Neural progenitor cell (in vitro differentiated cells): ENCODE measurements at places on chromosomes 1 and 21.
A peak's percentile ranks its signal among the peaks of the same experiment; 100 is the strongest.

- peaks cover 77% of the 10 kb centered on the region for H3K27me3 ChIP-seq
- H3K36me3 ChIP-seq = no peaks in the 10 kb centered on the region
- peak overlapping the region; percentile 69 for H3K4me3 ChIP-seq
- no peak overlapping the region for H3K27ac ChIP-seq
Measured at GRCh38 chr1:202644219-202645096, 65.8 kb downstream of the SYT2 start.

- no peak overlapping the region for H3K27ac ChIP-seq
- peaks cover 16% of the 10 kb centered on the region for H3K4me1 ChIP-seq
- DNase-seq = no peak
- no peak overlapping the region for H3K4me3 ChIP-seq
- no peaks in the 10 kb centered on the region for H3K27me3 ChIP-seq
- no peaks in the 10 kb centered on the region for H3K36me3 ChIP-seq
Measured at GRCh38 chr1:234253732-234254131, 119.5 kb upstream of the COA6 start.

DNA sequence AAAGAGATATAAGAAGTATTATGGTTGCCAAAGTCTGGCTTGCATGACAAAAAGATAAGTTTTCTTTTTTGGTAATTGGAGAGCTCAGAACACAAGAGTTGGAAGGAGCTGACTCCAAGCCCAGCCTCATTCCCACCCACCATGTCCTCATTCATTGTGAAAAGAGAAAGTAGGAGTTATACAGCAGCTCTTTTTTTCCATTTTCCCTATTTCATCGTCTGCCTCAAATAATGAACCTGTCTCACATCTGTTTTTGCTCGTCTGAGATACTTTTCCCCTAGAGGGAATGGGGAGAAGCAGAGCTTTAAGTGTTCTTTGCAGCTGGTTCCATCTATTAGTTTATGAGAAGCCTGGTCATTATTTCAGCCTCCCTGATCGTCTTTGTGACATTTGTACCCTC, 34.7 kb downstream of the AGT start:
- DNase-seq = no peak
- H3K27ac ChIP-seq = no peak overlapping the region
- no peak overlapping the region for H3K4me3 ChIP-seq
- H3K4me1 ChIP-seq = no peaks in the 10 kb centered on the region

GRCh38 chr1:151399324-151400171, at the start of gene PSMB4:
Gene PSMB4, plus strand, starts transcription at chr1:151399573. Its CDS starts 15 bp downstream, at chr1:151399588.
- DNase-seq = peak; percentile 91
- H3K4me3 ChIP-seq = peak within 1 kb of the TSS; percentile 86
- H3K4me1 ChIP-seq = peaks cover 7% of the 10 kb centered on the region
- H3K27me3 ChIP-seq = no peaks in the 10 kb centered on the region

DNA sequence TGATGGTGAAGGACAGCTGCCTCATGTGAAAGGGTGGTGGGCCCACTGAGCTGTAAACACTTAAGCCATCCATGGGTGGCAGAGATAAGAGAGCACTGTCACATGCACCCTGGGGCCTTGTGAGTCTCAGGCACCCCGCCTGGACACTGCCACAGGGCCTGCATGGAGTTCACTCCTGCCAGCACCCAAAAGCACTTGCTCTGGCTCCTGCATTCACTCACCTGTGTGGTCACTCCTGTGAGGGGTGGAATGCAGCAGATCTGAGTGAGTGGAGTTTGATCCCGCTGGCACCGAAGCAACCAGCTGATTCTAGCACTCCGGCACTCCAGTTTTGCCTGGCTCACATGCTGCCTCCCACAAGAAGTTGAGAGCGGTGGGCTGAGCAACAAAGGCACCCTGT, 1142.1 kb upstream of the PRMT6 start:
- H3K36me3 ChIP-seq = no peaks in the 10 kb centered on the region
- no peak overlapping the region for H3K4me3 ChIP-seq
- no peaks in the 10 kb centered on the region for H3K4me1 ChIP-seq
- no peak overlapping the region for H3K27ac ChIP-seq
- no peaks in the 10 kb centered on the region for H3K27me3 ChIP-seq
- peak; percentile 17 for DNase-seq

- no peaks in the 10 kb centered on the region for H3K27me3 ChIP-seq
- no peak overlapping the region for H3K4me3 ChIP-seq
- no peak overlapping the region for H3K27ac ChIP-seq
Measured at GRCh38 chr1:157403608-157404007, 148.7 kb downstream of the FCRL5 start.

GRCh38 chr1:36154765-36155407, 1.1 kb upstream of the MAP7D1 start:
- H3K27ac ChIP-seq = peak overlapping the region; percentile 95
- H3K4me3 ChIP-seq = peak overlapping the region; percentile 99
- peaks cover 41% of the 10 kb centered on the region for H3K4me1 ChIP-seq
- peaks cover 15% of the 10 kb centered on the region for H3K27me3 ChIP-seq

DNA sequence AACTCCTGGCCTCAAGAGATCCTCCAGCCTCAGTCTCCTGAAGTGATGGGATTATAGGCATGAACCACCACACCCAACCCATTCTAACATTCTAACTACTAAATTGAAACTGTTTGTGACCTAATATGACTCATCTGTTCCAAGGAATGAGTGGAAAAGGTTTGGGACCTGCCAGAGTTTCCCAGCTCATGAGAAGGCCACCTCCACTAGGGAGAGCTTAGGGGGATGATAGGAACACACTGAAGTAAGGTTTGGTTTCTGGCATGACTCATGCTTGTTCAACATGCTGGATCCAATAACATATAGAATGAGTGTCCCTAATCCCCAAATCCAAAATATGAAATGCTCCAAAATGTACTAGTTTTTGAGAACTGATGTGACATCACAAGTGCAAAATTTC, 18.9 kb upstream of the SCAF4 start:
- H3K27me3 ChIP-seq = no peaks in the 10 kb centered on the region
- H3K36me3 ChIP-seq = no peaks in the 10 kb centered on the region
- H3K27ac ChIP-seq = no peak overlapping the region
- H3K4me3 ChIP-seq = no peak overlapping the region

GRCh38 chr1:43539726-43540434, 9.2 kb downstream of the PTPRF start:
- no peak overlapping the region for H3K27ac ChIP-seq
- no peak overlapping the region for H3K4me3 ChIP-seq

GRCh38 chr1:231702331-231702730, 75.7 kb downstream of the DISC1 start:
- no peak overlapping the region for H3K4me3 ChIP-seq
- no peak overlapping the region for H3K27ac ChIP-seq
- no peaks in the 10 kb centered on the region for H3K4me1 ChIP-seq
- H3K27me3 ChIP-seq = no peaks in the 10 kb centered on the region
- no peaks in the 10 kb centered on the region for H3K36me3 ChIP-seq

- no peak overlapping the region for H3K4me3 ChIP-seq
- H3K27ac ChIP-seq = no peak overlapping the region
- no peaks in the 10 kb centered on the region for H3K36me3 ChIP-seq
- H3K27me3 ChIP-seq = no peaks in the 10 kb centered on the region
- DNase-seq = no peak
Measured at GRCh38 chr1:179034720-179035119, 9.0 kb downstream of the FAM20B start.

- no peaks in the 10 kb centered on the region for H3K27me3 ChIP-seq
- DNase-seq = no peak
- peaks cover 16% of the 10 kb centered on the region for H3K4me1 ChIP-seq
- H3K4me3 ChIP-seq = no peak overlapping the region
Measured at GRCh38 chr1:23574265-23574754, 15.0 kb upstream of the ID3 start.

DNA sequence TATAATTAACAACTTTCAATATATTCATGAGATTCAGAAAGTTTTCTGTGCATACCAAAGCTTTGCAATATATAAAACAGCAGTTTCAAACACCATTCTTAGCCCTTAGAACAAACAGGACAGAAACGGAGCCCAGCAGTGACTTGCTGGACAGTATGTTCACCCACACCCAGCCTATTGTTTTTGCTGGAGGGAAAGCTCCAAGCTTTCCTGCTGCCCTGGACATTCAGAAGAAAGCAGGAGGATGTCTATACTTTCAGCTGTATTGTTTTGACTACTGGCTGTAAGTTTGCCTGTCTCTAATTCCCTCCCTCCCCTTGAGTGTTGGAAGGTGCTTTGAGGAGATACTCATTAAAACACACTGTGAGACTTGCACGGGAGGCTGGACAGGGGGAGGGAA, 9.6 kb downstream of the DENND2C start:
- H3K4me3 ChIP-seq = no peak overlapping the region
- H3K4me1 ChIP-seq = peaks cover 4% of the 10 kb centered on the region
- peak; percentile 13 for DNase-seq
- H3K27ac ChIP-seq = no peak overlapping the region
- no peaks in the 10 kb centered on the region for H3K36me3 ChIP-seq
- H3K27me3 ChIP-seq = peaks cover 5% of the 10 kb centered on the region

DNA sequence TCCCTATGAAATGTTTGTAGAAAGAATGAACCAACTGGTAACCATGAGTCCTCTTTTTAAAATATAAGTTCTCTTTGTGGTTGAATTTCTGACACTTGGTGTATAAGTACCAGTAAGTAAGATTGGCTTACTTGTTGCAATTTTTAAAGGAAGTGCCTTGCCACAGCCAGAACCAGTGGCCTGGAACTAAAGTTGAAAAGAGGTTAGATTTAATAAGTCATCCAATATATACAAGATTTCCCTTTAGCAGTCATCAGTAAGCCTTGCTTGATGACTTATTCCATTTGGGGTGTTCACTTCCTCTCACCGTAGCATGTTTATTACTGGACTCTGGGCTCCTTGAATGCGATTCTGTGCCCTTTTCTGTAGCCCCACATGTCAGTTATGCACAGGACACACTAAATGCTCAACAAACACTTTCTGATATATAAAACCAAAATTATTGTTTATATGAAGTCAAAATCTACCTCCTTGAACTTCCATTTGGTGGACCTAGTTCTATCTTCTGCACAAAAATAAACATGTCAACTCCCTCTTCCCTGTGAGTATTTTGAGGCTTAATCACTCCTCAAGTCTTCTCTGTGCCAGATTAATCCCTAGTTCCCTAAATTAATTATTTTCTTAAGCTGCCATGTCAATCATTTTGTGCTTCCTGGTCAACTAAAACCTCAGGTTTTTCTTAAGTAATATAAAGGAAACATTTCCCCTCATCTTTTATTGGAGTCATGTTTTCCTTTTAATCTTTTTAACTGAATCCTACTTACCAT, 218.1 kb downstream of the ST6GALNAC3 start:
- H3K36me3 ChIP-seq = no peaks in the 10 kb centered on the region
- H3K4me1 ChIP-seq = peaks cover 44% of the 10 kb centered on the region
- no peaks in the 10 kb centered on the region for H3K27me3 ChIP-seq
- no peak overlapping the region for H3K27ac ChIP-seq
- DNase-seq = no peak

DNA sequence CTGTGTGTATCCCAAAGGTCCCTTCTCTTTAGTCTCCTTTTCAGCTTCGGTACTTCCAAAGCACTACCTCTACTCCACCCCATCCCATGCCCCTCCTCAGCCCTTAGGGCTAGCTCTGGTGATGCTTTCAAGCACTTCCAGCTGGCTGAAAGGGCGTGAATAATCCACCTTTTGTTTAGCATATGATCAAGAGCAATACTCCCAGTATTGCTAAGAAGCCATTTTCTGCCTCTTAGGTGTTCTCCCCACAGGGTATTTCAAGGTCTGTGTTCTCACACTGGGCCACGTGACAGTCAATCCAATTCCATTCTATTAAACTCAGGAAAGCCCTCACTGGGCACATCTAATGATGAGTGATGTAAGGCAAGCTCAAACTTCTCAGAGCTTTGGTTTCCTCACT, 298.5 kb upstream of the PROX1 start:
- H3K27me3 ChIP-seq = no peaks in the 10 kb centered on the region
- no peaks in the 10 kb centered on the region for H3K36me3 ChIP-seq
- no peak overlapping the region for H3K4me3 ChIP-seq
- DNase-seq = peak; percentile 7
- no peak overlapping the region for H3K27ac ChIP-seq
- peaks cover 7% of the 10 kb centered on the region for H3K4me1 ChIP-seq

DNA sequence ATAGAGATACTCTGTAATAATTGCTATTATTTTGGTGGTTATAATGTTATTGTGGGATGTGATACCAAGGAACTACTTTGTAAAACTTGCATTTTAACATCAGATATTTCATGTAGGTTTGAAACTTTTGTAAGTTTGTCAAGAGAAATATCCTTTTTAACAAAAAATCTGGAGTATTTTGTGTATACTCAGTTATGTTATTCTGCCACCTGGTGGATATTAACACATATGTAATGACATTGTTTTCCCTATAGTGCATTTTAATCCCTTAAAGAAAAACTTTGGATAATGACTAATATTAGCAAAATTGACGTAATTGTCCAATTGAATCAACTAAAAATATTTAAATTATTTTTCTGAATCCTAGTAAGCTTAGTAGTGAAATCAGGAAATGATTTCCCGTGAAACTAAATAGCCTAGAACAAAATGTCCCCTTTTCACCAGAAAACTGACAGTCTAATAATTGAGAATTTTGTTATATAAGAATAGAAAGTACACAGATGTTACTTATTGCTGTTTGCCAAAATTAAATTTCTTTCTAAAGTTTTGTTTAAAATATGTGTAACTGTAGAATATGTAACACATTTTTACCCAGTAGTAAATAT, 39.6 kb downstream of the KCTD3 start:
- no peak overlapping the region for H3K27ac ChIP-seq
- peaks cover 8% of the 10 kb centered on the region for H3K4me1 ChIP-seq
- DNase-seq = no peak
- H3K27me3 ChIP-seq = no peaks in the 10 kb centered on the region
- H3K36me3 ChIP-seq = peaks cover 12% of the 10 kb centered on the region

GRCh38 chr1:41353744-41354143, 7.5 kb upstream of the FOXO6 start:
- DNase-seq = peak; percentile 4
- H3K4me1 ChIP-seq = peaks cover 15% of the 10 kb centered on the region
- H3K27ac ChIP-seq = no peak overlapping the region
- no peaks in the 10 kb centered on the region for H3K27me3 ChIP-seq
- H3K4me3 ChIP-seq = no peak overlapping the region

GRCh38 chr1:228984646-228985631, 249.7 kb downstream of the RHOU start:
- H3K27ac ChIP-seq = no peak overlapping the region
- H3K27me3 ChIP-seq = no peaks in the 10 kb centered on the region
- no peaks in the 10 kb centered on the region for H3K36me3 ChIP-seq
- no peak overlapping the region for H3K4me3 ChIP-seq
- peaks cover 34% of the 10 kb centered on the region for H3K4me1 ChIP-seq
- no peak for DNase-seq

- peak; percentile 48 for DNase-seq
- no peak overlapping the region for H3K27ac ChIP-seq
- H3K27me3 ChIP-seq = no peaks in the 10 kb centered on the region
- no peak overlapping the region for H3K4me3 ChIP-seq
Measured at GRCh38 chr1:51535006-51535592, 16.0 kb upstream of the EPS15 start.

DNA sequence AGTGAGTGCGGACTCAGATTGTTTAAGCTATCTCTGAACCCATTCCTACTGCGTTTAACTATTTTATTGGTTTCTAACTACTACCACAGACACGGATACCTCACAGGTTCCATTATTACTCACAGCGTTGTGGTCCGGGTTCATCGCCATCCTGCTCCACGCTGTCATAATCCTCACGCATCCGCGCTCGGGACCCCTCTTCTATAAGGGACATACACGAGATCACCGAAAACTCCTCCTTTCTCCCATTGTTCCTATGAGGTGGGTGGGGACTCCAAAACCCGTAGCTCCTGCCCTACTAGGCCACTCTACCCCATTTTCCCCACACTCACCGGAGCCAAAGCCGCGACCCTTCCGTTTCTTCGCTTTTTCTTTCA, 610 bp downstream of the RBM8A start:
- H3K36me3 ChIP-seq = peaks cover 4% of the 10 kb centered on the region
- H3K4me1 ChIP-seq = peaks cover 7% of the 10 kb centered on the region

GRCh38 chr1:208775841-208776240, 531.7 kb upstream of the PLXNA2 start:
- no peak overlapping the region for H3K4me3 ChIP-seq
- no peaks in the 10 kb centered on the region for H3K27me3 ChIP-seq
- H3K4me1 ChIP-seq = peaks cover 4% of the 10 kb centered on the region
- no peak for DNase-seq
- no peaks in the 10 kb centered on the region for H3K36me3 ChIP-seq
